ENCODE measurements at places on chromosomes 16 and 17.

- no peak for DNase-seq
Measured at GRCh38 chr17:42090964-42091790, 7.1 kb downstream of the ZNF385C start.

GRCh38 chr17:81140695-81141094, 24.6 kb upstream of the PVALEF start:
- no peak for DNase-seq

DNA sequence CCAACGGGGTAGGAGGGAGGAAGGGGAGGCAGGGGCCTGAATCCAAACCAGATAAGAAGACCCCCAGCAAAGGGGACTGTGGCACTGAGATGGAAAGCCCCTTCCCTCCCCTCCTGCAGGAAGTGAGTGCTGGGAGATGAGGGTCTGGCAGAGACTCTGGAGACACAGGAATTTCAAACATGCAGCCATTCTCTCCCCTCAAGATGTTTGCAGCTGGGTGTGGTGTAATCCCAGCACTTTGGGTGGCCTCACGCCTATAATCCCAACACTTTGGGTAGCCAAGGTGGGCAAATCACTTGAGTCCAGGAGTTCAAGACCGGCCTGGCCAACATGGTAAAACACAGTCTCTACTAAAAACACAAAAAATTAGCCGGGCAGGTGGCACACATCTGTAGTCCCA, 33.9 kb upstream of the FAAP100 start:
- DNase-seq, result no peak

GRCh38 chr17:28258347-28258887, 60.6 kb upstream of the TMEM97 start:
- DNase-seq, result no peak

GRCh38 chr17:73645050-73645871, 1.0 kb upstream of the SDK2 start:
- no peak for DNase-seq

DNA sequence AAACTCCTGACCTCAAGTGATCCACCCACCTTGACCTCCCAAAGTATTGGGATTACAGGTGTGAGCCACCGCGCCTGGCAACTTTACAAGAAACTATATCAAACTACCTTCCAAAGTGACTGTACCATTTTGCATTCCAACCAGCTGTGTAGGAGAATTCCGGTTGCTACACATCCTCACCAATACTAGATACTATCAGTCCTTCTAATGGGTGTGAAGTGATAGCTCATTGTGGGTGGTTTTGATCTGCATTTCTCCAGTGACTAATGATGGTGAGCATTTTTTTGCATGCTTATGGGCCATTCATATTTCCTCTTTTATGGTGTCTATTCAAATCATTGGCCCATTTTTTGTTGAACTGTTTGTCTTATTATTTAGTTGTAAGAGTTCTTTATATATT, 37.7 kb downstream of the SCNN1B start:
- DNase-seq, result no peak

Data from hypothalamus (tissue), 51 donors.